ENCODE measurements at places on chromosomes 6 and 20. TPM values are rescaled to one million over a fixed set of nuclear protein-coding genes. Genes with fewer than 3 reads are reported as not detected.
A peak's percentile ranks its signal among the peaks of the same experiment; 100 is the strongest.

XKR7 gene
- not detected for total RNA-seq

PDYN gene
- not detected for total RNA-seq

SCUBE3 gene
- total RNA-seq: 96.6 TPM

DNA sequence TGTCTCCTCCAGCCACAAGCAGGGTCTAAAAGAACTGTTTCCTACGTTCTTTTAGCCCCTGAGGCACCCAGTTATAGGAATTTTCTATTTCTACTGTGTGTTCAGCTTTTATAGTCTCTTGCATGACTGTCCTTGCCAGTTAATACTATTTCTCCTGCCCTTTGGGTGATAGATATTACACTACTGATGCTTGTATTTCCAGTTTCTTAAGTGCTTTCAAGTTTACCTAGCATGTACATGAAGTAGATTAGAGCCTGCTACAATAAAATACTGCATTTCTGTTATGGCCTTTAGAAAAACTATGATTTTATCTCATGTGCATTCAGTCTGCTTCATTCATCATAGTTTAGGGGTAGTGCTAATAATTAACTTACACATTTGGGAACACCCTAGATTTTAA is 89.6 kb downstream of the FOXO3 start:
- DNase-seq: no peak

DNA sequence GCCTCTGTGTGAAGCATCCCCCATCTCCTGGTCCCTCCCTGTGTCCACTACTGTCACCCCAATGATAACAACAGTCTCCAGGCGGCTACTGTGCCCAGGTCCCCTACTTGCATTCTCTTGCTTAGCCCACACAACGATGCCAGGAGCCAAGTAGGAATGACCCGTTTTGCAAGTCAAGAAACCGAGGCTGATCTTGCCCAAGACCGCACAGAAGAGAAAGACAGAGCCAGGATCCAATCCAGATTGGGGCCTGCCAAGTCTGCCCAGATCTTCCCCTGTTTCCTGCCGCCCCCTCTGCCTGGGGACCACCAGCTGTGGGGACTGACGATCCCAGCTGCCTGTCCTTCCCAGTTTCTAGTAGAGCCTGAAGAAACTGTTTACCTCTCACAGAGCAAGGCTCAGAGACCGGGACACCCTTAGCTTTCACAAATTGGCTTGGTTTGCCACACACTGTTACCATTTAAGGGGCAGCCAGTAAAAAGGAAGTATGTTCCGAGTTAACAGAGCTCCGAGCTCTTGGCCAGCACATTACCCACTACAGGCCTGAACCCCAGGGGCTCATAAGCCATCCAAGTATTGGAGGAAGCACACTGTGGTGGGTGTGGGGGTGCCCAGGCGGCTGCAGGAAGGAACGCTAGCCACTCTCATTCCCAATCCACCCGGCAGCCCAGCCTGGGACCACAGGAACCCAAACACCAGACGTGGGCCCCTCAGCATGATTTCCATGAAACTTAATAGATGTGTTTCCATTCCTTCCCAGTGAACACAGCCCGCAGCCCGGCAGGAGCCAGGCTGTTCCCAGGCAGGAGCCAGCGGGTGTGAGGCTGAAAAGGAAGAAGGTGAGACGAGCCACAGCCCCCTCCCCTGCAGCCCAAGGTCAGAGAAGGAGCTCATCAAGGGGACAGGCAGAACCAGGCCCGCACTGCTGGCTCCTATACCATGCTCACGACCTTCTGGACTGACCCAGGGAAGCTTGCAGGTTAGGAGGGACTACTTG is 7.9 kb downstream of the KIAA1755 start:
- DNase-seq: peak; percentile 79

GRCh38 chr6:110325197-110325596 is 33.0 kb downstream of the METTL24 start:
- DNase-seq: no peak

- no peak for DNase-seq
These were observed 47.9 kb upstream of the SCML4 start for GRCh38 chr6:107871976-107872375.

DNA sequence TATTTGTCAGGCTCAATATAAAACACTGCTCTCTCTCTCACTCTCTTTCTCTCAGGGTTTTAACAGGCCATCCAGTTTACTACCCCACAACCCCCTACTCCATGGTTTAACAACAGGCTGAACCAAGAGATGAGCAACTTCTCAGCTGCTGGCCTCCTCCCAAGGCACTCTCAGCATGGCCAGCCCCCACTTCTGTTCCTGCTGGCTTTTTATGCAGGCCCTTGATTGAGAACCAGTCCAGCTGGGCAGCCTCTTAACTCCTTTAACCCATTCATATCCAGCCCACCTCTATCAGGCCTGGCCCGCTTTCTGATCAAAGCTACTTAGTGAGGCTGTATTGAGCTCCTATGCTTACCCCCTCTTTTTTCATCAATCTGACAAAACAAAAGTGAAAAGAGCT is 346.8 kb upstream of the POU3F2 start:
- DNase-seq: no peak

Data from chondrocyte (in vitro differentiated cells).